Stimulated activated CD4-positive, alpha-beta T cell treated with anti-CD3 and anti-CD28 coated beads, Interleukin-1b, Interleukin-23, amount 100 ng/mL, for 48 hours (primary cell): ENCODE measurements at places on chromosomes 12 and 14.

GRCh38 chr14:52313903-52314594 is at the start of gene PTGER2:
TSS of gene PTGER2 (plus strand) at chr14:52314312. CDS start at chr14:52314549, 237 bp downstream.
- peak; percentile 63 for DNase-seq

DNA sequence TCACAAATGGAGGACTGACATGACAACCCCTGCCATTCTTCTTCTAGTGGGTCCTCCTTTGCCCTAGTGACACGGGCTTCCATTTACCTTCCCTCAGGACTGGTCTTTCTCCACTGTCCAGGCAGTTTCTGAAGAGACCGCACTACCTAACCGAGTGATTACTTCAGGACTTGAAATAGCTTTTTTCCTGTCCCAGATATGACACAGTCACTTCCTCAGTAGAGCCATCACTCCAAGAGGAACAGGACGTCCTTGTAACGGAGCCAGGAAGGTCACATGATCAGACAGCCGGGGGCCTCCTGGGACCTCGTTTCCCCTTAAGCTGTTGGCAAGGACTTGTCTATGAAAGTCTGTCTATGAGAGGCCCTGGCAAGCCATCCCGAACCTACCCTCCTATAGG is 62.3 kb downstream of the FOS start:
- DNase-seq, result no peak

DNA sequence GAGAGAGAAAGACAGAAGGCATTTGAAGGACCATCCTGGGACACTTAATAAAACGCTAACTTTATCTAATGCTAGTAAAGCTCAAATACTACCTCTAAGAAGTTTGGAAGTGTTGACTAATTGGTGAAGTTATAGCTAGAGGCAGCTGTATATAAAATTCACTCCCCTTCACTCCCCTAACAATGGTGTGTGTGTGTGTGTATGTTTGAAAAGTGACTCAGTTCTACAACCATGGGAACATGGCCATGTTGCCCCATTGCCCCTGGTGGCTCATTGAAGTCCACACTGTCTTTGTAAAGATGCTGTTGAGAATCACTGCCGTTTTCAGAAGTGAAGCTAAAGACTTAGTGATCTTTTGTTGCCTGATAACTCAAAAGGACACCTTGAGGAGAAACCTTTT is 262.4 kb downstream of the NPAS3 start:
- no peak for DNase-seq

GRCh38 chr12:105724641-105725040 is 394.1 kb downstream of the C12orf75 start:
- DNase-seq, result no peak

DNA sequence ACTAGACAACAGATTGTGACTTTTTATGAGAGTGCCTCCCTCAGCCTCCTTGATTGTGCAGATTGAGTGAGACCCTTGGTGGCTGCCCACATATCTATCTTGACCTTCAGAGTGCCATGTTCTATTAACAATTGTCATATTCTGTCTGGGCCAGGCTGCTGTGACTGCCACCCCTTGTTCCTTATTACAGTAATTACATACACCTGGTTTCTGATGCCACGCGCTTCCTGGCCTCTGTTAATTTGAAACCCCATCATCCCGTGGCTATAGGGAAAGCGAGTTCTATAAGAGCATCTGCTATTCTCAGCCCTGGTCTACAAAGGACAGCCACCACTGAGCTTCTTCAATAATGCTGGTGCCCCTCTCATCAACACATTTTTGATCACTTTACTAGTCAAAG is 228.7 kb downstream of the PCNX1 start:
- DNase-seq, result no peak

DNA sequence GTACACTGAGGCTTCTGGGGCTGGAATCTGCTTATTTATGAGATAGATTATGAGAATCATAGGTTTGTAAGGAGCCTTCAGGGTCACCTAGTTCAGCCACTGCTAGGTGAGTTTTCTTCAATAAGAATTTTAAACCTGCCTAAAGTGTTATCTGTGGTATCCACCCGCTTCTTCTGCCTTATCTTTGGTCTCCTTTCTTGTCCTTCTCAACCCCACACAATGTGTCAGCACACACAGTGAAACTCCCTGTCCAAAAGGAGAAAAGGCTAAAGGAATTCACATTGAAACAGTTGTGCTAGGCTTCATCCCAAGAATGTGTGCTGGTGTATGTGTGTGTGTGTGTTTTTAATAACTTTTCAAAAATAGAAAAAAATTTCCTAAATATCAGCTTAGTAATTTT is 259.3 kb upstream of the BTG1 start:
- DNase-seq, result no peak

DNA sequence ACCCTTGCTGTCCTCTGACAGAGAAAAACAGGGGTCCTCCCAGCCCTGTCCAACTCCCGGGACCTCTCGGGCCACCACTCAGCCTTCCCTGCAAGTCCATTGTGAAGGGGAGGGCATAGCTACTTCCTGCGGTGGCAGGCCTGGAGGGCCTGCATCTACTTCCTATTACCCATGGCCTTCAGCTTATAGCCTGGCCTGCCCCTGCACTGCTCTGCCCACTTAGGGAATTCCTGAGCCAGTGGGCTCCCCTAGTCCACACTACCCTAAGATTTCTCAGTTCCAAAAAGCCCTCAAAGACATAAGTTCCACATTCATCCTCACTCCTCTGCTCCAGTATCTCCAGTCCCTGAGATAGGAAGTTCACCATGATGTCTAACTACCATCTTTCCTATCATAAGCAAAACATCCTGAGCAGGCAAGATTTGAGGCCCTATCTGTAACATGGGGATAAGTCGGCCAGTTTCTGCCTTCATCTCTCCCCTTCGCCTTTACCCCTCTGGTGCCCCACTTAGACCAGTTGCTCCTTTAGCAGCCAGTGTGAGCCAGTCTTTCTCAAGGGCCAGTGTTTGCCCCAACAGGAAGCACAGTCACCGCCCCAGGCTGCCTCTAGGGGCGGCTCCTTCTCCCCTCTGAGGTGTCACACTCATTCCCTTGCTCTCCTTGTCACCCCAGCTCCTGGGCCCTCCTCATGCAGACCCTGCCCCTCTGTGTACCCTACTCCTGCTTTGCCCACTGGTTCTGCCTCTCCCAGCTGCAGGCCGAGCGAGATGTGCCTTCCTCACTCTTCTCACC is 10.9 kb downstream of the HDAC7 start:
- DNase-seq, result peak; percentile 73

GRCh38 chr12:5096241-5096924 is 52.7 kb downstream of the KCNA5 start:
- no peak for DNase-seq

GRCh38 chr12:131363841-131364495 is 346.9 kb upstream of the SFSWAP start:
- DNase-seq, result no peak

GRCh38 chr12:16603916-16604575 is 1.9 kb downstream of the LMO3 start:
- no peak for DNase-seq

DNA sequence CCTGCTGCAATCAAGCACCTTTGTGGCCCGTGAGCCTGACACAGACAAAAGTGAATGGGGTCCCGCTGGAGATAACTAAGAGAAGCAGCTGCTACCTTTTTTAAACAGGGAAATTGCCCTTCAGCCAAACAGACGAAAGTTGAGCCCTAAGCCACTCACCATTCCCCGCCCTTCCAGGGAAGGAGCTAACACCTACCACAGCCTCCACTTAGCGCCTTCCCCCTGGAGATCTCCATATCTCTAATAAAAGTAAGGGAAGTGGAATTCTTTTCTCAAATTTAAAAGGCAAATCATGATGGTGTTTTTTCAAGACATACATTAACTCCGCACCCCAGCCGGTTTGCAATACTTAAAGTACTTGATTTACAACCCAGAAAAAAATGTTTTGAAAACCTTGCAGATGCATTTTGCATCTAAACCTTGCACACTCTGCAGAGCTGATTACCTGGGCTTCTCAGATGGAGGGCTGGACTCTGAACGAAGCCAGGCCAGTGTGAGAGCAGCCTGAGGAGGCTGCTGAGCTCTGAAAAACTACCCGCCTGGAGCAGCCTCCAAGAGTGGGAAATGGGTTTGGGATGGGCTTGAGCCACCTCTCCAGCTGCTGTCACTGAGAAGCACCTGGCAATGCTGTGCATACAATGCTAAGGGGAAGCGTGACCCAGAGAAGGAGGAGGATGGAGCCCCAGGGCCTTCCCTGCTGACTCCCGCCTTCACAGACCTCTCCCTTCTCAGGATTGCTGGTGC is 10.0 kb downstream of the NUAK1 start:
- no peak for DNase-seq

DNA sequence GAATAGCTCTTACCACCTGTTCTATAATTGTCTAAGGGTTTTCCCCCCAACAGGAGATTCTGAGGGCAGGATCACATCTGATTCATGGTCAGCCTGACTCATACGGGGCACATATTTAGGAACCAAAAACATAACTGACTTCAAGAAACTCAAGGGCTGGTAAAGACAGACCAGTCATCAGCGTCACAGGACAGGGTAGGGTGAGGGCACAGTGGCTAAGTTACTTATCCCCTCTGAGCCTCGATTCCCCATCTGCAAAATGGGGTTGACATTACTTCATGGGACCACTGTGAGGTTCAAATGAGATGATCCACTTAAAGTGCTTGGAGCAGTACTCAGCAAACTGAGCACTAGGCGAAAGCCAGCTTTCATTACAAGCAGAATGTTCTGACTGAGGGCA is 606 bp downstream of the CINP start:
- DNase-seq, result peak; percentile 72

DNA sequence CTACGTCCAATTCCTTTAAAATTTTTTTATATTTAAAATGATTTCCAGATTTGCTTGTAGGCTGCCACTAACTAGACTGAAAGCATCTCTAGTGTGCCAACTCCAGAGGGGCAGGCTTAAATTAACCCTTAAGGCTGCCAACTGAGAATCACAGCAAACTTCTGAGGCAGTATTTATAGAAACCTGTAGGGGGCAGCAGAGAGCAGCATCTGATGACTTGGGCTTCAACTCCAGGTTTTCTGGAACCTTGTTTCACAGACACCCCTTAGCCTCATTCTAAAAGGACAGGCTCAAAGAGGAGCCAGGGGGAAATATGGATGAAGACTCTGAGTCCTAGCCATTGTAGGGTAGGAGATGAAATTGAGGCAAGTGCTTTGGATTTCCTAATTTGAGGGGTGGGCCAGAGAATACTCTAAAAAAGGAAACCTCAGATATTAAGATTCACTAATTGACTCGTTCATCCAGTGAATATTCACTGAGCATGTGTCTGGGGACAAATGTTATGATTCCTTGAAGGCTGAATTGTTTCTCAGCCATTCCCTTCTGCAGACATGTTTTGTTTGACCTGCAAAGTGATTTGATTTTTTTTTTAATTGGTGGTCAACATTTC is 63.3 kb upstream of the HSPB8 start:
- DNase-seq, result no peak

GRCh38 chr14:103512701-103513611 is 9.7 kb downstream of the CKB start:
- no peak for DNase-seq

GRCh38 chr14:40989260-40989659 is 617.4 kb upstream of the LRFN5 start:
- DNase-seq, result no peak

GRCh38 chr12:16359512-16360491 is 12.4 kb downstream of the MGST1 start:
- peak; percentile 31 for DNase-seq

GRCh38 chr12:55728939-55729818 is at the start of gene CD63:
TSS of gene CD63 (minus strand) at chr12:55729009. CDS start at chr12:55728341, 668 bp downstream.
- peak; percentile 76 for DNase-seq

GRCh38 chr12:79055926-79056674 is 191.5 kb downstream of the SYT1 start:
- DNase-seq, result no peak

- DNase-seq, result no peak
These were observed 82.5 kb downstream of the ETV6 start for GRCh38 chr12:11732023-11732422.

- DNase-seq, result no peak
These were observed 40.2 kb downstream of the GRIP1 start for GRCh38 chr12:66638666-66639065.

DNA sequence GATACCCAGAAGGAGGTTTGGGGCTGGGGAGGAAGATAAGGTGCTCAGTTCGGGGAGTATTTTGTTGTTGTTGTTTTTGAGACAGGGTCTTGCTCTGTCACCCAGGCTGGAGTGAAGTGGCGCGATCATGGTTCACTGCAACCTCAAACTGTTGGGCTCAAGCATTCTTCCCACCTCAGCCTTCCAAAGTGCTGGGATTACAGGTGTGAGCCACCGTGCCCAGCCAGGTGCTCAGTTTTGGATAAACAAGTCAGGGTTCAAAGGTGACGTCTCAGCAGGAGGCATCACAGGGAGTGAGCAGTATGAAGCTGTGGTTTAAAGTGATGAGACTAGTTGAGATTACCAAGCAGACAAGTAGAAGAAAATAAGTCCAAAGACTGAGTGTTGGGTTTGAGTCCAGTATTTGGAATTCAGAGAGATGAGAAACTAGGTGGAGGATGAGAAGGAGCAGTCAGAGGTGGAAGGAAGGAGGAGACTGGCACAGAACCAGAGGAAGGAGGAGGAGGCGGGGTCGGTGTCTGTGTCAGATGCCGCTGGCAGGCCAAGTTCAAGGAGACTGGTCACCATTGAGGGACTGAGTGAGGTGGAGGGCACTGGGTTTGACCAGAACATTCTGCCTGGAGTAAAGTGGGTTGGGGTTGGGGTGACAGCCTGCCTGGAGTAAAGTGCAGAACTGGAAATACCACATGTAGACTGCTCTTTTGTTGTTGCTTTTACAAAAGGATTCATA is 16.1 kb downstream of the SLC35E3 start:
- DNase-seq, result no peak

- no peak for DNase-seq
These were observed 49.2 kb downstream of the GALNT4 start for GRCh38 chr12:89475203-89475990.

GRCh38 chr12:26878661-26879119 is 45.7 kb upstream of the ITPR2 start:
- DNase-seq, result no peak

DNA sequence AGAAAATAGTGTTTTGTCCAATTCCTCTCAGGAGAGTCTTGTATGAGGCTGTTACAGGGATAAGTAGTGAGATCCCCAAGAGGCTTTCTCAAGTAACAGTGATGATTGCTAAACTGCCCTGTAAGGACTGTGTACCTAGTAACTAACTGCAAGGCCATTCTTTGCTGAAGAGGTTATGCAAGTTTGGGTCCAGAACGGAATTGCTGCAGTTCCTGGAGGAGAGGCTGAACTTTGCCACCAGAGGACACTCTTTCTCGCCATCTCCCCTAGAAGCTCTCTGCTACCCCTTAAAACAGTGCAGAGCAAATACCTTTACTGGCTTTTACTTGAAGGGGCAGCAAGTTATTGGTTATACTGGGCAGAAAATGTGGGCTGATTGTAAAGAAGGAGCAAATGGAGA is 180.0 kb downstream of the RBM19 start:
- no peak for DNase-seq

DNA sequence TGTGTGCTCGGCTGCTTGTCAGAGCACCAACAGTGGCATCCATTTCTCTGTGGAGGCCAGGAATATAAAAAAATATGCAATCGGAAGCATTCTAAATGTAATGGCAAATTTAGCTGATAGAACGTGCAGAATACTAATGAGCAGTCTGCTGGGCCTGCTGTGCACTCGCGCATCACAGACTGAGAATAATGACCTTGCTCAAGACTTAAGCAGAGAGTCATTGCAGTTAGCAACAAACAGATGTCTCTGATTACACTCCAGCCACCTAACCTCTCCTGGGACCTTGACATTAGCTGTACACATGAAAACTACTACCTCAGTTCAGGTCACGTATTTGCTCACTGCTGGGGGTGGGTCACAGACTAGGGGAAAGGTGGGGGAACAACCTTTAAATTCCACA is 269.2 kb upstream of the DAAM1 start:
- no peak for DNase-seq
